Testis (tissue), 5 donors: ENCODE measurements at places on chromosomes 3 and 15. TPM values are rescaled to one million over a fixed set of nuclear protein-coding genes. Genes with fewer than 3 reads are reported as not detected.

The HCN4 gene
- total RNA-seq: 12.6 TPM

The NEK10 gene
- total RNA-seq: 56.9 TPM

The ONECUT1 gene
- 3.4 TPM for total RNA-seq

The CRABP1 gene
- total RNA-seq: 0.74 TPM

The MASP1 gene
- total RNA-seq: 2.8 TPM

- no peak overlapping the region for H3K27ac ChIP-seq
- no peaks in the 10 kb centered on the region for H3K4me1 ChIP-seq
- DNase-seq: no peak
- no peaks in the 10 kb centered on the region for H3K36me3 ChIP-seq
- H3K4me3 ChIP-seq: no peak overlapping the region
These were observed 444.2 kb downstream of the SQOR start for GRCh38 chr15:46079046-46079445.

- no peaks in the 10 kb centered on the region for H3K27me3 ChIP-seq
- H3K4me1 ChIP-seq: peaks cover 7% of the 10 kb centered on the region
- no peak overlapping the region for H3K4me3 ChIP-seq
- peak; percentile 19 for DNase-seq
- peak overlapping the region; percentile 0 for H3K27ac ChIP-seq
- H3K36me3 ChIP-seq: no peaks in the 10 kb centered on the region
These were observed 55.4 kb downstream of the PSMD6 start for GRCh38 chr3:63967675-63968611.

GRCh38 chr3:173653781-173654180 is 256.2 kb downstream of the NLGN1 start:
- no peaks in the 10 kb centered on the region for H3K27me3 ChIP-seq
- H3K4me1 ChIP-seq: no peaks in the 10 kb centered on the region
- no peak for DNase-seq
- H3K27ac ChIP-seq: no peak overlapping the region
- no peak overlapping the region for H3K4me3 ChIP-seq
- no peaks in the 10 kb centered on the region for H3K36me3 ChIP-seq

GRCh38 chr3:149280671-149281349 is 52.6 kb downstream of the TM4SF18 start:
- H3K4me3 ChIP-seq: no peak overlapping the region
- no peak overlapping the region for H3K27ac ChIP-seq
- no peaks in the 10 kb centered on the region for H3K4me1 ChIP-seq
- H3K27me3 ChIP-seq: no peaks in the 10 kb centered on the region

GRCh38 chr3:59432665-59433064 is 382.8 kb upstream of the CFAP20DC start:
- H3K36me3 ChIP-seq: no peaks in the 10 kb centered on the region
- H3K27ac ChIP-seq: no peak overlapping the region
- no peaks in the 10 kb centered on the region for H3K4me1 ChIP-seq
- DNase-seq: no peak
- no peak overlapping the region for H3K4me3 ChIP-seq
- H3K27me3 ChIP-seq: no peaks in the 10 kb centered on the region

- no peaks in the 10 kb centered on the region for H3K27me3 ChIP-seq
- no peak overlapping the region for H3K27ac ChIP-seq
- H3K36me3 ChIP-seq: no peaks in the 10 kb centered on the region
- DNase-seq: no peak
- no peak overlapping the region for H3K4me3 ChIP-seq
These were observed 15.0 kb upstream of the C15orf61 start for GRCh38 chr15:67505675-67506572.

DNA sequence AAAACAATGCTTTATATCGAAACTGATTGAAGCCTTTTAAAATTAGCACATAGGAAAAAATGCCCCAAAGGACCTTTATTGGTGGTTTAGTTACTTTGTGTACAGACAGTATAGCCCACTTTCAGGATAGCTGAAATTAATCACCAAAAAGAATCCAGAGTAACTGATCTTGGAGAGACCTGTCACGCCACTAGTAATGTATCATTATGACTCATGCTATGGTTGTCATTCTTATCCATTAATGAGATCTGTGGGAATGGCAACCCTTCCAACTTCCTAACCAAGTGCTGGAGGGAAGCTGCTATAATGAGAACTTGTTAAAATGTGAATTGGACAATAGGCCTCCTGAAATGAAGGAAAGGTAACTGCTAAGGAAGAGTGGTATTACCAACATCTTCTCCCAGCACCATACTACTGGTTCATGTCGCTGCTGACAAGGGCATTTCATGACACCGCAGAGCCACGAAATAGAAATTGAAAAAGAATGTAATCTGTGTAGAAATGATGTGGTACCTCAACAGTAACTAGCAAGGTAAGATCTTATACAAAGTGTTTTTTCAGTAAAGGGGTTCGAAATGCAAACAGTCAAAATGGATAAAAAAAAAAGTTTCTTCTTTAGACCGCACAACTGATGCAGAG is 7.1 kb upstream of the EMC4 start:
- H3K27ac ChIP-seq: no peak overlapping the region
- no peak for DNase-seq
- H3K4me3 ChIP-seq: no peak overlapping the region
- H3K36me3 ChIP-seq: no peaks in the 10 kb centered on the region

DNA sequence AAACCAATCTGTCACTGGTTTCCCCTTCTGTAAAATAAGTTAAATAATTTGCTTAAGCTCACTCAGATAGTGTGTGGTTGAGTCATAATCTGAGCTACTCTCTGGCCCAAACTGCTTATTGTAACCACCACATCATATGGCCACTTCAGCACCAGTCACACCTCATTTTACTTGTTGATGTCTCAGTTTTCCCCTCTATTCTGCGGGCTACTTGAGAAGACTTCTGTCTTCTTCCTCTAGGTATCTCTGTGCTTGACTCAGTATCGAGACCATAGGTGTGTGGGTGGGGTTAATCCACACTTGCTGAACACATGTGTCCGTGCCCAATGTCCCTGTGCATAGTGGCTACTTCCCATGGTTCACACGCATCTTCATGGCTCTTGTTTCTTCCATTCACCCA is 32.9 kb downstream of the CRYGS start:
- no peaks in the 10 kb centered on the region for H3K4me1 ChIP-seq
- H3K36me3 ChIP-seq: no peaks in the 10 kb centered on the region
- H3K4me3 ChIP-seq: no peak overlapping the region
- H3K27me3 ChIP-seq: no peaks in the 10 kb centered on the region

DNA sequence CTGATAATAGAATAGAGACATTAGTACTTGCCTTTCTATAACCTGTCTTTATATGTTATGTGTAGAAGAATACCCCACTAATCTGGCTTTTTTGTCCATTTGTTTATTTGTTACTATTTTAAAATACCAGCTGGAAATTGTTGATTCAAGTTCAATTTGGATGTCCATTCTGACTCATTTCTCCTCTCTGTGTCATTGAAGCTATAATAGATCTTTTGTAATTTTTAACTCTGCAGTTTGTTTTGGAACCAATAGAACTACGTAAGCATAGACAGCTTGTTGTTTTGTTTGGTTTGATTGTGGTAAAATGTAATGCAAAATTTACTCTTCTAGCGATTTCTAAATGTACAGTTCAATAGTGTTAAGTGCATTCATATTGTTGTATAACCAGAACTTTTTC is 390.4 kb downstream of the ZIC1 start:
- H3K4me1 ChIP-seq: no peaks in the 10 kb centered on the region
- DNase-seq: no peak
- no peaks in the 10 kb centered on the region for H3K27me3 ChIP-seq

DNA sequence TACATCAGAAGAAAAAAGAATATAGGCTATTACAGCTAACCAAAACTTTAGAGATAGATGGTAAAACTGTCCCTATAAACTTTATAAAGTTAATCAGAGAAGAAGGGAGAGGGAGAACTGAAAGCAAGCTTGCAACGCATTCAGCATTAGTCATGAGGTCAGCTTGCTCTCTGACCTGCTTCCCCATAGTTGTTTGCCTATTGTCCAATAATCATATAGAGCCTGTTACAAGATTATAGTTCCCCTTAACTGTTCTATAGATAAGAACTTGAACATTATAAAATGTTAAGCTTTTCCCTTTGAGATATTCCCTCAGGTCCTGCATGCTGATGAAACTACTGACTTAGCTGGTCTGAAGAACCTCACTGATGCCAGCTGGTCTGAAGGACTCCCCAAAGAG is 74.5 kb downstream of the CPNE4 start:
- no peaks in the 10 kb centered on the region for H3K4me1 ChIP-seq
- H3K27me3 ChIP-seq: no peaks in the 10 kb centered on the region
- no peaks in the 10 kb centered on the region for H3K36me3 ChIP-seq
- H3K4me3 ChIP-seq: no peak overlapping the region
- DNase-seq: no peak
- no peak overlapping the region for H3K27ac ChIP-seq

GRCh38 chr3:57998366-57999283 is 9.6 kb upstream of the FLNB start:
- H3K27me3 ChIP-seq: no peaks in the 10 kb centered on the region
- no peaks in the 10 kb centered on the region for H3K36me3 ChIP-seq
- DNase-seq: peak; percentile 87

GRCh38 chr15:84643838-84644237 is 10.2 kb downstream of the WDR73 start:
- no peak overlapping the region for H3K27ac ChIP-seq
- H3K36me3 ChIP-seq: no peaks in the 10 kb centered on the region
- no peaks in the 10 kb centered on the region for H3K27me3 ChIP-seq
- no peak overlapping the region for H3K4me3 ChIP-seq

DNA sequence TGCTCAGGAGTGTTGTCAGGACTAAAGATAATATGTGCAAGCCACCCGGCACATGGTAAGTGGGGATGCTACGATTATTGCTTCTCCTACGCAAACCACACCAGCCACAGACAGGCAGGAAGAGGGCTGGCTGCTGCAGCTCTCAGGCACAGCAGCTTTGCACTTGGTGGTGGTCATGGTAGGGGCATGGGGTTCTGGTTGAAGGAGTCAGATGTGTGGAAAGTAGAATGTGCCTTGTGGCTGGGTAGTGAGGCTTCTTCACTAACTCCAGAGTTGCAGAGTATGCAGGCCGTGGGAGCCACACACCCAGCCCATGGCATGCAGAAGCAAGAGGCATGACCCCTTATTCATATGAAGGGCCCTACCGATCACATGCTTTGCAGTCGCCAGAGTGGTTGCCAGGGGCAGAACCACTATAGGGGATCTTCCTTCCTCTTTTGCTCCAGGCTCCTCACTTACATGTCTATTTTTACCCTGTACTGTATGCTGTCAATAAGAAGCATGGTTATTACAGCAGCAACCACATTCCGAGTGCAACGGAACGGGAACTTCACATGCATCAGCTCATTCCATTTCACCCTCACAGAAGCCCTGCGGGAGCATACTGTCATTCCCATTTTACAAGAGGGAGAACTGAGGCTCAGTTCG is 59.2 kb upstream of the HERC1 start:
- no peak for DNase-seq
- H3K4me1 ChIP-seq: peaks cover 14% of the 10 kb centered on the region
- H3K27me3 ChIP-seq: no peaks in the 10 kb centered on the region
- H3K4me3 ChIP-seq: no peak overlapping the region
- no peak overlapping the region for H3K27ac ChIP-seq
- H3K36me3 ChIP-seq: no peaks in the 10 kb centered on the region

- H3K27ac ChIP-seq: no peak overlapping the region
- H3K4me3 ChIP-seq: no peak overlapping the region
- H3K36me3 ChIP-seq: no peaks in the 10 kb centered on the region
These were observed 12.5 kb upstream of the MGLL start for GRCh38 chr3:127834771-127835170.

DNA sequence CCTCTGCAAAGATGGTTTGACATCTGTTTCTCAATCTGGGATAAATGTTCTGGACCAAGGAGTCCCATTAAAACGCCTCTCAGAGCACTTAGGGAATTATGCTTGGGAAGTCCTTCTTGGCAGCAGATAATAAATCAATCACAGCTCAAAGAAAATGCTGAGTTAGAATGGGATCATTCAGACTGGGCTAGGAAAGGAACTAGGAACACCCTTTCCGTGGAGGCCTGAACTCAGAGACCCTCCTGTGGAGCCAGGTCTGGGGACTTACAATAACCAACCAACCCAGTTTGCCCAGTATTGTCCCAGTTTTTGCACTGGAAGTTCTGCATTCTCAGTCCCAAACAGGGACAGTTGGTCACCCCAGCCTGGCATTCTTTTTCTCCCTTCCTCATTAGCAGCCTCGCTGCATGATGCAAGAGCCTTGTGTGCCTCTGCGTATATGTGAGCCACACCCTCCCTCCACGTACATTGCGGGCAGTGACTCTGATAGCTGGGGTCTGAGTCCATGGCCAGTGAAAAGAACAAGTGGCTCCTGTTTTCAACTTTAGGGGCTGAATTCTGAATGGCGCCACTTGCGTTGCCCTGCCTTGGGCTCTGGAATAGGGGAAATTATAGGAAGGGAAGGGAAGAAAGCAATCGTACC is 88.7 kb downstream of the SEMA5B start:
- peaks cover 18% of the 10 kb centered on the region for H3K4me1 ChIP-seq
- DNase-seq: peak; percentile 38
- H3K36me3 ChIP-seq: no peaks in the 10 kb centered on the region
- no peaks in the 10 kb centered on the region for H3K27me3 ChIP-seq
- no peak overlapping the region for H3K4me3 ChIP-seq
- no peak overlapping the region for H3K27ac ChIP-seq

GRCh38 chr15:89433686-89434085 is 62.7 kb downstream of the RHCG start:
- H3K4me1 ChIP-seq: no peaks in the 10 kb centered on the region
- no peak for DNase-seq
- no peaks in the 10 kb centered on the region for H3K27me3 ChIP-seq
- H3K27ac ChIP-seq: no peak overlapping the region

DNA sequence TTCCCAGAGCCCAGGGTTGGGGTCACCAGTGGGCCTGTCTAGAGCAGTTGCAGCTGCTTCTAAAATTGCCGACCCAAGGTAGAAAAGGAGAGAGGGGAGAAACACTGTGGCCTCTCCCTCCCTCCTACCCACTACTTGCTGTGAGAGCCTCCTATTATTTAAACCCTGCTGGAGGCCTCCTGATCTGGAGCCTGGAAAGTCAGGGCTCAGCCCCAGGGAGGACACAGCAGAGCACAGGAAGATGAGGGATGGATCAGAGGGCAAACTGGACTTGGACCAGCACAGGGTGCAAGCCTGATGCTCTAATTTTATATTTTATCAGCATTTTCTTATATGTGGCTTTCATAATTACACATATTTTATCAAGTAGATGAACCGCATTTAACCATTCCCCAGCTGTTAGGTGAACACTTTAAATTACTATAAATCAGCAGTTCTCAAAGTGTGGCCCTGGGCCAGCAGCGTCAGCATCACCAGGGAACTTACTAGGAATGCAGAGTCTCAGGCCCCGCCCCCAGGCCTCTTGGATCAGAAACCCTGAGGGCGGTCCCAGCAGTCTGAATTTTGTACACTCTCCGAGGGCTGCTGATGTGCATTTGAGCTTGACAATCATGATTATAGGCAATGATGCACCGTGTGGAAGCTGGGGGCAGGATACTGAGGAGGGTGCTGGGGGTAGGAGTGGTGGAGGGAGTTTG is 26.7 kb downstream of the SMAD3 start:
- no peak overlapping the region for H3K27ac ChIP-seq
- no peaks in the 10 kb centered on the region for H3K27me3 ChIP-seq
- peaks cover 21% of the 10 kb centered on the region for H3K4me1 ChIP-seq
- H3K4me3 ChIP-seq: no peak overlapping the region
- DNase-seq: no peak

GRCh38 chr15:67126551-67127330 is 61.3 kb downstream of the SMAD3 start:
- no peaks in the 10 kb centered on the region for H3K27me3 ChIP-seq
- DNase-seq: no peak
- H3K4me3 ChIP-seq: no peak overlapping the region
- H3K36me3 ChIP-seq: no peaks in the 10 kb centered on the region
- peaks cover 43% of the 10 kb centered on the region for H3K4me1 ChIP-seq

- peak; percentile 50 for DNase-seq
- H3K36me3 ChIP-seq: no peaks in the 10 kb centered on the region
- H3K27ac ChIP-seq: peak overlapping the region; percentile 66
- H3K4me1 ChIP-seq: peaks cover 22% of the 10 kb centered on the region
- H3K27me3 ChIP-seq: no peaks in the 10 kb centered on the region
These were observed 53.0 kb downstream of the CDCP1 start for GRCh38 chr3:45093176-45093575.
